SK-N-SH (cell line): ENCODE measurements at places on chromosomes 6 and 20. TPM values are rescaled to one million over a fixed set of nuclear protein-coding genes. Genes with fewer than 3 reads are reported as not detected.

The MACROD2 gene
- polyA plus RNA-seq = 0.24 and 0.33 TPM in 2 replicates

The FUT9 gene
- under 0.01 and 0.02 TPM in 2 replicates for polyA plus RNA-seq

DNA sequence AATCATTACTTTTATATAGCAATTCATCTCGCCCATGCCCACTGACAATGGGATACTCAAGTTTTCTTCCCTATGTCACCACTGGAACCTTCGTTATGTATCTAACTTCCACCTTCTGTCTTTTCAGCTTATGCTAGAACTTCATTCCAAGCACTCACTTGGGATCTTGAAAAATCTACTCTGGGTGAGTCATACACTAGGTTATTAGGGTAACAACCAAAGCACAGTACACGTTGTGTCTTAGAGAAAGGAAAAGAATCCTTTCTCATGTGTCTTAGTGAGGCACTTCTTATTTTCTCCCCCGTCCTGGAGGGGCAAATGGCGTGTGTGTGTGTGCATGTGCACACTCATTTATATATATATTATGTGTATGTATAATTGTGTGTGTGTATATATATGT lies 18.3 kb upstream of the FAM162B start:
- no peak for DNase-seq

- DNase-seq = peak; percentile 40
Observed at GRCh38 chr6:15327271-15327670, 81.4 kb downstream of the JARID2 start.

DNA sequence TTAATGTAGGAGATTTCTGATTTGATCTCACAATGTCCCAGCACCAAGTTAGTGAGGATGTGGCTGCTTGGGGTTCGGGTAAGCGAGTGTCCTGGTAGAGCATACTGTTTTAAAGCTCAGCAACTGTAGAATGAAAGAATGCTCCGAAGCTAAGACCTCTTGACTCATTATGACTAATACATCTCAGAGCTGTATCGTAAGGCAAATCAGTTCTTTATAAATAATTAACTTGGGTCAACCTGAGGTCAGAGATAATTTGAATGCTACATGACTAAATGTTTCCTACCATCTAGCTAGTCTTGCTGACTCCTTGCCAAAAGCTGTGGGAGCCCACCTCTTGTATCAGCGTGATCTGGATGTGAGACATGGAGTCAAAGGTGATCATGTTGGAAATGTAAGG lies 128.8 kb upstream of the PDE7B start:
- no peak for DNase-seq

GRCh38 chr6:97917369-97917768 lies 634.4 kb upstream of the MMS22L start:
- DNase-seq = no peak

- no peak for DNase-seq
Observed at GRCh38 chr6:37624121-37624520, 73.6 kb downstream of the MDGA1 start.

- DNase-seq = no peak
Observed at GRCh38 chr20:33843050-33843449, 31.9 kb downstream of the CHMP4B start.

DNA sequence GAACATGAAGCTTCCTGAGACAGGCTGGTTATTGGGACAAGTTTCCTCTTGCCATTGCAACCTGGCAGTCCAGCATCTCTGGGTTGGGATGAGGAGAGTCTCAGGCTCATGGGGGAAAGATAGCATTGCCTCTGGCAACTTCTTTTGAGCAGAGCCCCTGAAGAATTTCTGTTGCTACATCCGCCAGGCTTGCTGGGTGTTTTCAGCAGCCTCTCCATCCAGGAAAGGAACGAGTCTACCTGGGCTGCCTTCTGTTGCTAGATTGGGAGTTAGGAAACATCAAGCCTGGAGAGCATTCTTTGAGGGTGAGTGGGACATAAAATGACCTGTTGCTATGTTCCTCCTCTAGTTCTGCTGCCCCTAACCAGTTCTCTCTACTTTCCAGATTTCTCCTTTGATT lies 313.5 kb downstream of the RFPL4B start:
- no peak for DNase-seq

DNA sequence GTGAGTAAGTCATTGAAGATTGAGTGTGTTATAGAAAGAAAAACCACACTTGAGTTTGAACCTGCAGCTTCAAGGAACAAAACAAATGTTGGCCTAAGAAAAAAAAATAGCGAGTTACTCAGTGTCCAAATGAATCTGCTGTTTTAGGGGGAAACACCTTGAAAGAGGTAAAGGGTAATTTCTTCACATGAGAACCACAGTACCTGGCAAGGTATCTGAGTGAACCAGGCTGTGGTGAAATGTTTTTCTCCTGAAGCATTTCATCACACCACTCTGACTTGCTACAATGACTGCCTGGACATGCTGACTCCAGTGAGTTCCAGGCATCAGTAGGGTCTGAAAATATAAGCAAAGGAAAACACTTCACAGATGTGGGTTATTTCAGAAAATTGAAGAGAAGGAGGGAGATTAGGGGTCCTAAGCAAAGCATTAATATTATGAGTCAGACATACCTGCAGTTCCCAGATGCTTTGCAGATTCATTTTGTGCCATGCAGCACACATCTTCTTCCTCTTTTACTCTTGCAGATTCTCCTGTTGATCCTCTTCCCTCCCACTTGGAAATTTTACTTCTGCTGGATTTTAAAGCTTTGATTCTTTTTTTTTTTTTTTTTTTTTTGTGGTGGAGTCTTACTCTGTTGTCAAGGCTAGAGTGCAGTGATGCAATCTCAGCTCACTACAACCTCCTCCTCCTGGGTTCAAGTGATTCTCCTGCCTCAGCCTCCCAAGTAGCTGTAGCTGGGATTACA lies 206.2 kb upstream of the SGK1 start:
- DNase-seq = no peak

DNA sequence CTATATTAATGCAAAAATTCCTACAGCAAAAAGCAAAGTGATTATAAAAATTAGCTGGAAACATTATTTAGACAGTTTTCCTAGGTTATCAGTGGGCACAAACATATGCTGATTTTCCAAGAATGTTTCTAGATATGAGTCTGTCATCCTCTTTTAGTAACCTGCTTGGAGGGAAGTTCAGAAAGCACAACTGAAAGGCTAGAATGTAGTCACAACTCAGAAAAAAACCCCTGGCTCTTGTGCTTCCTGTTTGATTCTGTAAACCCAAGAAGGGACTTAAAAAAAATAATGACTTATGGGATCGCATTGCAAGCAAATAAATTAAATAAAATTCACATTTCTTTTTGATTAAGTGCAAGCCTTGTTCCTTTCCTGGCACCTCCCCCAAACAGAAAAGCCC lies 708.4 kb upstream of the EPHA7 start:
- no peak for DNase-seq
